Stimulated activated CD8-positive, alpha-beta memory T cell treated with anti-CD3 and anti-CD28 coated beads, Interleukin-2, amount 100 ng/mL, for 1 hour (primary cell): ENCODE measurements at places on chromosomes 3 and 15.

- DNase-seq: no peak
These were observed 145.3 kb upstream of the LPP start for GRCh38 chr3:188008582-188009213.

DNA sequence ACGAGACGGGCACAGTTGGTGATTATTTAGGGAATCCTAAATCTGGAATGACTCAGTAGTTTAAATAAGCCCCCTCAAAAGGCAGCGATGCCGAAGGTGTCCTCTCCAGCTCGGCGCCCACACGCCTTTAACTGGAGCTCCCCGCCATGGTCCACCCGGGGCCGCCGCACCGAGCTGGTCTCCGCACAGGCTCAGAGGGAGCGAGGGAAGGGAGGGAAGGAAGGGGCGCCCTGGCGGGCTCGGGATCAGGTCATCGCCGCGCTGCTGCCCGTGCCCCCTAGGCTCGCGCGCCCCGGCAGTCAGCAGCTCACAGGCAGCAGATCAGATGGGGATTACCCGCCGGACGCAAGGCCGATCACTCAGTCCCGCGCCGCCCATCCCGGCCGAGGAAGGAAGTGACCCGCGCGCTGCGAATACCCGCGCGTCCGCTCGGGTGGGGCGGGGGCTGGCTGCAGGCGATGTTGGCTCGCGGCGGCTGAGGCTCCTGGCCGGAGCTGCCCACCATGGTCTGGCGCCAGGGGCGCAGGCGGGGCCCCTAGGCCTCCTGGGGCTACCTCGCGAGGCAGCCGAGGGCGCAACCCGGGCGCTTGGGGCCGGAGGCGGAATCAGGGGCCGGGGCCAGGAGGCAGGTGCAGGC is 318.0 kb downstream of the FGF12 start:
- no peak for DNase-seq

GRCh38 chr15:69465253-69465652 is 12.6 kb downstream of the RPLP1 start:
- DNase-seq: no peak

DNA sequence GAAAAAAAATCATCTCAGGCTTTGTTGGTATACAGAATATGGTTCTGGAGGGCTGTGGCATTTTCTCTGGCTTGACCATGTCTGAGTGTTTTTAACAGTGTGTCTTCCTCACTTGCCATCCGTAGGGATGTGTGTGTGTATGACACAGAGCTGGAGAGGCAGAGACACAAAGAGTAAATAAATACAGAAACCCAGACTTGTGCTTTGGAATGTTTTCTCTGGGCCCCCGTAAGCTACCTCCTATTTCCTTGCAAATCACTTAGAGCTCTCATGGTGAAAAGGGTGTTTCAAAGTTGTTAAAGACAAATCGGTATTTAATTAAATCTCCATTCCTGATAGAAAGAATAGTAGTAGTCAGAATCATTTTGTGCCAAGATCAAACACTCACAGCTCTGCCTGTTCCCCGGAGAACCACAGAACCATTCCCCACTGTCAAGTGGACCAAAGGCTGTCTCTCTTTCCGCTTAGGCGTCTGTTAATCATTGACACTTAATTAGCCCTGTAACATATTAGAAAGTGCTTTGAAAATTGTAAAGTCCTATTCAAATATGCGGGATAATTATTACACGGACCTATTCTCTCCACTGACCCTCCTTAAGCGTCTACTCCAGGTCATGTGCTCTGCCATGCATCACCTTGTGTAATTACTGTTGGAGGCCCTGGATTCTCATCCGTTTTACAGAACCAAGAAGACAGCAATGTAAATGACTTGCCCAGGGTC is 313.6 kb upstream of the TLE3 start:
- no peak for DNase-seq

DNA sequence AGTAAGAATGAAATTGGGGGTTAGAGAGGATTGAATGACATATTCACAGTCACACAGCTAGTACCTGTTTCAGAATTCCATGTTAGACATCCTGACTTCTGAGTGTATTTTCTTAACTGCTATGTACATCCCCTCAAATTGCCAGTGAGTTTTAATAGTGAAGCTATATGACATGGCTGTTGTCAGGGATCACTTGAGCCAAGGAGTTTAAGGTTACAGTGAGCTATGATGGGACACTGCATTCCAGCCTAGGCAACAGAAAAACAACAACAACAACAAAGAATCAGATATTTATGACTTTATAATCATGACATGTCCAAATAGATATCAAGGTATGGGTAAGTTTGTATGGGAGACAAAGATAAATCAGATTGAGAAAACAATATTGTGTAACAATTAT is 16.6 kb downstream of the PARP15 start:
- DNase-seq: no peak

DNA sequence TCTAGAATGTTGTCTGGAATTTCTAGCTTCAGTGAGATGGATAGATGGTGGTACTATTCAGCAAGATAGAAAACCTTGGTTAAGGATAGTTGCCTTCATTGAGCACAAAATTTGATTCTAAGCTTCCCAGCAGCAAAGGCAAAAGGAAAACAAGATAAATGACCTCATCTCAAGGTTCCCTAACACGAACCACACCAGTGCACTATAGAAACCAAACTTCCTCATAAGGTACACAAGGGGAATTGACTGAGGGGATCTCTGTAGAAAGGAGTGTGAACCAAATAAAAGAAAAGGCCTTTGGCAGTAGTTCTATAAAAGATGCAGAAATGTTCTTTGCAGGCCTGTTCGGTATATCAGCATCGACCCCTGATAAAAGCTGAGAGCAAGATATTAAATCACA is 288.9 kb downstream of the SHQ1 start:
- no peak for DNase-seq

- DNase-seq: no peak
These were observed 21.9 kb downstream of the KLHL6 start for GRCh38 chr3:183533412-183534132.

DNA sequence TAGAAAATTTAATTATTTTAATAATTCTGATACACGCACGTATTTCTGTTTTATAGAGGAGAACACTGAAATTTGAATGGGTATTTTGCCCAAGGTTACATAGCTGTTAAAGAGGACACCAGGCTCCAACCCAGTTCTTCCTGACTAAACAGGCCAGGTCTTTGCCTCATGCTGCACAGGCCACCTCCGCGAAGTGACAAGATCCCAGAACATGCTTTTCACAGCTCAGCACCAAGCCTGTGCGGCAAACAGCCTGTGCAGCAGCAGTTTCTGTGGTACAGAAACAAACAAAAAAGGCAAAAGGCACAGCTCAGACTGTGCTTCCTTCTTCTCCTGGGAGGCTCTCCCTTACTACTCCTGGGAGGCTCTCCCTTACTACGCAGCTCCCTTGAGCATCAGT is 6.5 kb downstream of the FOXL2 start:
- DNase-seq: no peak

- no peak for DNase-seq
These were observed 14.7 kb downstream of the PCYT1A start for GRCh38 chr3:196272826-196273225.

DNA sequence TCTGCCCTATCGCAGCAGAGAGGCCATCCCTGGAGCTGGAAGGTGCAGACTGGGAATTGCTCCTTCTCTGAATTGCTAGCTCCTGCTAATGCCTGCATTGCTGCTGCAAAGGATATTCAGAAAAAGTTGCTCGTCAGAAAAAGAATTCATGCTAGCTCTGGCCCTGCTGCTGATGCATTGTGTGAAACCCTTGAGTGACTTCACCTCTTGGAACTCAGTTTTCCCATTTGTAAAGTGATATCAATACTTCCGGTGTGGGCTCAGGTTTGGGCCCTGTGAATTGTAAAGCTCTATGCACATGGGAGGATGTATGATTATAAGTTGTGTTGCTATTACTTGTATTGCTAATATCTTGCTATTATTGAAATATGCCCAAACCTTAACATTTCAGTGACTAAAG is 11.4 kb downstream of the SQOR start:
- DNase-seq: no peak

- no peak for DNase-seq
These were observed 190.7 kb downstream of the LSAMP start for GRCh38 chr3:116254541-116254940.

DNA sequence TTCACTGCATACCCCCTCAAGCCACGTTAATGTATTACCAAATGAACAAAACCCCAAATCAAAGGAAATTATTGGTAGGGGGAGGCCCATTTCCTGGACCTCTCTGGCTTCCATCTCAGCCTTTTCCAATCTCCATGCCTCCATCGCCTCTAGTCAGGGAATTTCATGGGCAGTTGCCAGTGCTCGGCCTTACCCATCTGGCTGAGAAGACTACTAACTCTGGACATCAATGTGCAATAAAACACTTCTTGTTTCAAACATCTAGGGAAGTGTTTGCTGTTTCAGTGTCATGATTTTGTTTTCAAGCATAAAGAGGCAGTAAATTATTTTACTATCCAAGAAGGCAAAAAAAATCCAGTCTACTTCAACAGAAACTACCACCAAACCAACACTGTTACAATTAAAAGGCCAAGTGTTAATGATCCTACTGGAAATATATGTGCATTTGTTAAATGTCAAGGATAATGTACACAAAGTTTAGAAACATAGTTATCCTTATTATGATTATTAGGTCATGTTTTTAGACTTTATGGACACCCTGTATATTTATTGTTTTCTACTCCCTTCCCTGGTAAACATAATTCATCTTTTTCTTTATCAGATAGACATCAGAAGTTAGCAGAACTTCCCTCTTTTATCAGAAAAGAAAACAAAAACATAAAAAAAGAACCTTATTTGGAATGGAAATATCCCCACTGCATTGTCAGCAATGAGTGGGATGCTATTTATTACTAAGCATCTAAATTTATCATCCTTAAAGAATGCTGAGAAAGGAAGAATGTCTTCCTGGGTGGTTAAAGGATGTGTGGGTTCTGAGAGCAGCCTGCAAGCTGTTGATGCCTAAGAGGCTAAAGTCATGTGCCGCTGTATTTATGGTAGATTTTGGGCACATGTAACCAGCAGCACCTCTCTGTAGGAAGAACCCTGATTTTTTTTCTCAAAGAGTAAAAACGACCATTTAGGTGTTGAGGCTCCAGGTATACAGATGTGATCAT is 15.2 kb downstream of the LDHAL6B start:
- DNase-seq: no peak
